Large intestine (tissue), 12 donors: ENCODE measurements at places on chromosomes 11 and 22. TPM values are rescaled to one million over a fixed set of nuclear protein-coding genes. Genes with fewer than 3 reads are reported as not detected.
A peak's percentile ranks its signal among the peaks of the same experiment; 100 is the strongest.

DNA sequence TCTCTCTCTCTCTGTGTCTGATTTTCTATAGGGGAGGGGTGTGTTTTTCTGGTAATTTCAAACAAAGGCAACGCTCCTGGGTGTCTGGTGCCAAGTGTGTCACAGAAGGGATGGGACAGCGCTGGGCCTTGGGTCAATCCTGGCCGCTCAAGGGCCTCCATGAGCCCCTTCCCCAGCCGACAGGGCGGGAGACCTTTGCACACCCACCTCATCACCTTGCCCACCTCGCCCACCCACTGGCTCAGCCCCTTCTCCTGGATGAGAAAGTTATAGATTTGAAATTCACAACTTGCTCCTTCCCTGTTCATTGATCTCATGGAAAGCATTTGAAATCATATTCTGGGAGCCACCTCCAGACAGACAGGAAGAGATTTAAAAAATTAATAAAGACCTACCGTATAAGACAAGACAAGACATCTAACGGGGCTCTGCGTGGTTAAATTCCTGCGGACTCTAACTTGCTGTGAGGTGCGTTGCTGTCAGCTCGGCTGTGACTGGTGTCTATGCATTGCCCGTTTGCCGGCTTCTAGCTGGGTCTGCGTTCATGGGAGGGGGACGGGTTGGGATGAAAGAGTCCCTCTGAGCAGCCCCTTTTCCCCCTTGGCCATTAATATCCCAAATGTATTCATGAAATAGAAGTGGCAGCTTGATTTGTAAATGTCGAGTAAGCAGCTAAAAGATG is 27.0 kb downstream of the MPPED1 start:
- H3K27me3 ChIP-seq = peaks cover 3% of the 10 kb centered on the region
- DNase-seq = no peak
- H3K4me1 ChIP-seq = no peaks in the 10 kb centered on the region
- H3K4me3 ChIP-seq = no peak overlapping the region
- no peaks in the 10 kb centered on the region for H3K36me3 ChIP-seq

- H3K27me3 ChIP-seq = no peaks in the 10 kb centered on the region
- peak overlapping the region; percentile 70 for H3K27ac ChIP-seq
- H3K36me3 ChIP-seq = no peaks in the 10 kb centered on the region
- DNase-seq = peak; percentile 93
- H3K4me1 ChIP-seq = peaks cover 45% of the 10 kb centered on the region
Measured at GRCh38 chr11:102272047-102272824, 45.0 kb upstream of the BIRC3 start.

- no peak for DNase-seq
- H3K27me3 ChIP-seq = no peaks in the 10 kb centered on the region
- H3K4me3 ChIP-seq = no peak overlapping the region
- H3K36me3 ChIP-seq = peaks cover 10% of the 10 kb centered on the region
- H3K27ac ChIP-seq = no peak overlapping the region
- no peaks in the 10 kb centered on the region for H3K4me1 ChIP-seq
Measured at GRCh38 chr22:47114813-47115517, 352.5 kb downstream of the TBC1D22A start.

- no peaks in the 10 kb centered on the region for H3K27me3 ChIP-seq
- DNase-seq = peak; percentile 97
- no peaks in the 10 kb centered on the region for H3K36me3 ChIP-seq
- peak overlapping the region; percentile 84 for H3K27ac ChIP-seq
Measured at GRCh38 chr11:34603129-34604001, 17.5 kb upstream of the EHF start.

The SLC22A9 gene
- polyA plus RNA-seq = 0.04 TPM

The PGA5 gene
- polyA plus RNA-seq = 0.40 TPM

GRCh38 chr11:41716862-41717261 is 257.4 kb upstream of the LRRC4C start:
- no peaks in the 10 kb centered on the region for H3K36me3 ChIP-seq
- no peak for DNase-seq
- no peaks in the 10 kb centered on the region for H3K27me3 ChIP-seq

The ANO1 gene
- 12.3 TPM for polyA plus RNA-seq

The CARD18 gene
- not detected for polyA plus RNA-seq

The C22orf31 gene
- 1.5 TPM for polyA plus RNA-seq

The TNNT3 gene
- 11.9 TPM for polyA plus RNA-seq

GRCh38 chr11:3021125-3021524 is 29.0 kb upstream of the NAP1L4 start:
- H3K27ac ChIP-seq = no peak overlapping the region
- H3K27me3 ChIP-seq = no peaks in the 10 kb centered on the region
- H3K4me1 ChIP-seq = peaks cover 4% of the 10 kb centered on the region
- peaks cover 62% of the 10 kb centered on the region for H3K36me3 ChIP-seq

- peaks cover 54% of the 10 kb centered on the region for H3K4me1 ChIP-seq
- no peak for DNase-seq
- H3K27ac ChIP-seq = peak overlapping the region; percentile 31
- peaks cover 15% of the 10 kb centered on the region for H3K36me3 ChIP-seq
- H3K4me3 ChIP-seq = no peak overlapping the region
Measured at GRCh38 chr11:44595964-44596381, 30.5 kb downstream of the CD82 start.

DNA sequence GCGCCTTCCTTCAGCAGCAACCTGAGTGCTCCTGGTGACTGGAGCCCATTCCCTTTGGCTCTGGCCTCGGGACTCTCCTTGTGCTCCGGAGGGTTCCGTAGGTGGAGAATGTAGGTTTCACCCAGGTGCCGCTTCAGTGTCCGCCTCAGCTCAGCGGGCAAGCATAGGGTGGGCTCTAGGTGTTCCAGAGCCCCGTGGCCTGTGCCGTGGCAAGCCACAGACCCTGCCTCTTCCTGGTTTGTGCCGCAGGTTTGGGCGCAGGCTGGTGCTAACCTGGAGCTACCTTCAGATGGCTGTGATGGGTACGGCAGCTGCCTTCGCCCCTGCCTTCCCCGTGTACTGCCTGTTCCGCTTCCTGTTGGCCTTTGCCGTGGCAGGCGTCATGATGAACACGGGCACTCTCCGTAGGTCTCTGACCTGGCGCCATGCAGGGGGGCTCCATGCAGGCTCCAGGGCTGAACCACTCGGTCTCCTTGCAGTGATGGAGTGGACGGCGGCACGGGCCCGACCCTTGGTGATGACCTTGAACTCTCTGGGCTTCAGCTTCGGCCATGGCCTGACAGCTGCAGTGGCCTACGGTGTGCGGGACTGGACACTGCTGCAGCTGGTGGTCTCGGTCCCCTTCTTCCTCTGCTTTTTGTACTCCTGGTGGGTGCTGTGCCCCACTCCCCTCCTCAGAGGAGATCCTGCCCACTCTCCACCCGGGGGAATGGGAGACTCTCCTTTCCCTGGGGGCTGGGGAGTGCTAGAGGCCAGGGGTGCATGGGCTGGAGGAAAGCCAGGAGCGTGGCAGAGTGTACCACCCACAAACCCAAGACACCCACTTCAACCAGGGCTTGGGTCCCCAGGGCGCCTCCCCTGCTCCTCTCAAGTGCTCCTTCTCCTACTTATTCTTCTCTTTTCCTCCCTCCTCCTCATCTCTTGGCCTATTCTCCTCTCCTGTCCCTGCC is 2.4 kb downstream of the SLC22A12 start:
- H3K4me1 ChIP-seq = peaks cover 11% of the 10 kb centered on the region
- H3K36me3 ChIP-seq = no peaks in the 10 kb centered on the region
- H3K27me3 ChIP-seq = no peaks in the 10 kb centered on the region
